ENCODE measurements at places on chromosomes 5 and 9.
A peak's percentile ranks its signal among the peaks of the same experiment; 100 is the strongest.

DNA sequence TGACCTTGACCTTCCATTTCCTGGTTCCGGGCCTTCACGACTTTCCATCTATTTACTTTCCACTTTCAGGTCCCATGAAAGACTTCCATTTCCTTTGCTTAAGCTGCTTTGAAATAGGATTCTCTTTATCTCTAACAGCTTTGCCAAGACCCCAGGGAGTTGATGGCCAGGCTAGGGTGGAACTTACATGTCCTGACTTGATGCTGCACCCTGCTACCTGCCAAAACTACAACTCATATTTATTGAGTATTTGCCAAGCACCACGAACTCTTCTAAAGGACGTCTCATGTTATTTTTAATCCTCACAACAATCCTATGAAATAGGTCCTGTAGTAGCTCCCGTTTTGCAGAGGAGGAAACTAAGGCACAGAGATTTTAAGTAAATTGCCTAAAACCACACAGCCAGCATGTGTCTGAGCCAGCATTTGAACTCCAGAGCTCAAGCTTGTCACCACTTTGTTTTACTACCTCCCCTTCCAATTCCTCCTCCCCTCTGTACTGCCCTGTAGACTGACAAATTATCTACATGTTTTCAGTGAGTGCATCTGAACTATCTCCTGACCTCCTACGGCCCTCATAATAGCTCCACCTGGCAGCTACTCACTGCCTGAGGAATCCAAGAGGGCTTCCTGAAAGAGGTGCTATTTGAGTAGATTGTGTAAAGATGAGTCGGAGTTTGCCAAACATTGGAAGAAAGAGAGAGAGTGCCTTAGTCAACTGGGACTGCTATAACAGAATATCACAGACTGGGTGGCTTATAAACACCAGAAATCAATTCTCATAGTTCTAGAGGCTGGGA is 38.4 kb upstream of the SMIM23 start:
- H3K4me1 ChIP-seq, result no peaks in the 10 kb centered on the region
- peaks cover 48% of the 10 kb centered on the region for H3K27me3 ChIP-seq
- DNase-seq, result no peak
- H3K4me3 ChIP-seq, result no peak overlapping the region

GRCh38 chr5:141780952-141781781 is 97.0 kb downstream of the PCDH1 start:
- peak overlapping the region; percentile 29 for H3K27ac ChIP-seq
- no peak for DNase-seq
- H3K4me1 ChIP-seq, result peaks cover 5% of the 10 kb centered on the region
- H3K36me3 ChIP-seq, result peaks cover 2% of the 10 kb centered on the region
- no peak overlapping the region for H3K4me3 ChIP-seq

GRCh38 chr9:125908966-125909365 is 161.8 kb downstream of the PBX3 start:
- H3K4me3 ChIP-seq, result no peak overlapping the region
- no peak for DNase-seq
- peaks cover 13% of the 10 kb centered on the region for H3K4me1 ChIP-seq
- no peaks in the 10 kb centered on the region for H3K27me3 ChIP-seq
- H3K36me3 ChIP-seq, result peaks cover 3% of the 10 kb centered on the region
- no peak overlapping the region for H3K27ac ChIP-seq

DNA sequence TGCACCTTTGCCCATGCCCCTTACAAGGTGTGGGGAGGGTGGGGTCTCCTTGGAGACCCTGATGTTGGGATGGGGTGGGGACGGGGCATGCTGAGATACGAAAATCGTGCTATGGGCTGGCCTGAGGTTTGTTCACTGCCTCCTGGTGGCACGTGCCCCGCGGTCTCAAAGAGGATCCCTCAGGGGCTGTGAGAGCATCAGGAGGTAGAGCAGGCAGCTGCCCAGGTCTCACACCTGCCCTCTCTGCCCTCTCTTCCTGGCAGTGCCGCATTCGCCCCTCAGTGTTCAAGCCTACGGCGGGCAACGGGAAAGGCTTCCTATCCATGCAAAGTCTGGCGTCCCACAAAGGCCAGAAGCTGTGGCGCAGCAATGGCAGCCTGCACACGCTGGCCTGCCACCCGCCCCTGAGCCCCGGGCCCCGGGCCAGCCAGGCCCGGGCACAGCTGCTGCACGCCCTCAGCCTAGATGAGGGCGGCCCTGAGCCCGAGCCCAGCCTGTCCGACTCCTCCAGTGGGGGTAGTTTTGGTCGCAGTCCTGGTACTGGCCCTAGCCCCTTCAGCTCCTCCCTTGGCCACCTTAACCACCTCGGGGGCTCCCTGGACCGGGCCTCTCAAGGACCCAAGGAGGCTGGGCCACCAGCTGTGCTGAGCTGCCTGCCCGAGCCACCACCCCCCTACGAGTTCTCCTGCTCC is 6.7 kb downstream of the N4BP3 start:
- no peak overlapping the region for H3K4me3 ChIP-seq
- no peaks in the 10 kb centered on the region for H3K36me3 ChIP-seq
- H3K4me1 ChIP-seq, result peaks cover 23% of the 10 kb centered on the region
- H3K27me3 ChIP-seq, result no peaks in the 10 kb centered on the region

DNA sequence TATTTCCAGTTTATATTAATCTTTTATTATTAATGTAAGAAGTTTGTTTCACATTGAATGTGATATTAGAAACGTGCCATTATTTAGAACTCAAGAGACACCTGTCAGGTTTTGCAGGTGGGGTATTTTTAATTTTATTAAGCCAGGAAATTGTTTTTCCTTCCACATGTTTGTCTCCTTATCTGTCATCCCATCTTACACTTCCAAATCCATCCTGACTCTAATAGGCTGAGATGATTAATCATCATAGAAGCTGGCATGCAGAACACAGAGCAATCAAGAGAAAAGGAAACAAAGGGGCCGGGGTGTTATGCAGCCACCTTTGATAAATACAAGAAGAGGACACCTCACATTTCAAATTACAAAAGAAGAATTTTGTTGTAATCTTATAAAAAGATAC is 506.5 kb downstream of the ISL1 start:
- H3K27ac ChIP-seq, result no peak overlapping the region
- DNase-seq, result no peak
- H3K4me1 ChIP-seq, result no peaks in the 10 kb centered on the region
- H3K27me3 ChIP-seq, result no peaks in the 10 kb centered on the region
- H3K4me3 ChIP-seq, result no peak overlapping the region

- DNase-seq, result no peak
- no peaks in the 10 kb centered on the region for H3K36me3 ChIP-seq
- H3K27ac ChIP-seq, result no peak overlapping the region
- H3K4me1 ChIP-seq, result no peaks in the 10 kb centered on the region
- peaks cover 15% of the 10 kb centered on the region for H3K27me3 ChIP-seq
These were observed 117.5 kb downstream of the ZNF608 start for GRCh38 chr5:124628721-124629596.

DNA sequence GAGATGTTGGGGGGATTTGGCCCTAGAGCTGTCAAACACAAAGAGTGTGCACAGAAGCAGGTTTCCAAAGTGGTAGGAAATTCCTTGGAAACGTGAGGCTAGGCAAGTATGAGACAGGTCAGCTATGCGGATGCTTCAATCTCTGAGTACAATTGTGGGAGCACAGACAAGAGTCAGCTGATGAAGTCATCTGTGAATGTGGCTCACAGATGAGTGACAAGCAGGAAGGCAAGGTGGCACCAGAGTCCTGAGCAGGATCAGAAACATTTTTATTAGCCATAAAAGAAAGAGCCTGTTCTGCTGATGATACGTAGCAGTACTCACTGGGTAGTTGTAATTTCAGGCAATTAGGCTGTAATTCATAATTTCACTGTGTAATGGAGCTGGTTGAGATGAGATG is 117.0 kb downstream of the DCP2 start:
- no peak overlapping the region for H3K4me3 ChIP-seq
- H3K36me3 ChIP-seq, result peaks cover 6% of the 10 kb centered on the region
- H3K4me1 ChIP-seq, result peaks cover 9% of the 10 kb centered on the region
- no peaks in the 10 kb centered on the region for H3K27me3 ChIP-seq
- H3K27ac ChIP-seq, result no peak overlapping the region

GRCh38 chr5:94901191-94901979 is 282.9 kb downstream of the SLF1 start:
- H3K36me3 ChIP-seq, result no peaks in the 10 kb centered on the region
- no peak for DNase-seq
- H3K4me3 ChIP-seq, result no peak overlapping the region
- peaks cover 21% of the 10 kb centered on the region for H3K27me3 ChIP-seq
- no peak overlapping the region for H3K27ac ChIP-seq
- no peaks in the 10 kb centered on the region for H3K4me1 ChIP-seq

DNA sequence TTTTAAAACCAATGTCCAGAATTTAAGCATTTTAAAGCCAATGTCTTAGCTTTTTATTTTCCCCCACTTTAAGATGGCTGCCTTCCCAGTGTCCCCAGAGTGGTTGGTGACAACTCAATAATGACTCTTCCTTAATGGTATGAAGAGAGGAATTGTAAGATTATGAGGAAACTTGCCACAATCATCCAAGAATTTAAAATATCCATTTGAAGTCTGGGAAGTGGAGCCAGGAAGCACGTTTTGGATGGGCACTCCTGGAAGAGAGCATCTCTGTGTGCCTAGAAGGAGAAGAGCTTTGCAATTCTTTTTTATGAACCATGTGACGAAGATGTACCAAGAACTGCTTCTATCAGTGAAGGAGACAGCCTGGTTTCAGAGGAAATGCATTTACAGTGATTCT is 11.3 kb upstream of the IGFBPL1 start:
- no peak overlapping the region for H3K27ac ChIP-seq
- peaks cover 23% of the 10 kb centered on the region for H3K27me3 ChIP-seq
- no peak for DNase-seq
- H3K4me1 ChIP-seq, result peaks cover 15% of the 10 kb centered on the region
- no peak overlapping the region for H3K4me3 ChIP-seq

DNA sequence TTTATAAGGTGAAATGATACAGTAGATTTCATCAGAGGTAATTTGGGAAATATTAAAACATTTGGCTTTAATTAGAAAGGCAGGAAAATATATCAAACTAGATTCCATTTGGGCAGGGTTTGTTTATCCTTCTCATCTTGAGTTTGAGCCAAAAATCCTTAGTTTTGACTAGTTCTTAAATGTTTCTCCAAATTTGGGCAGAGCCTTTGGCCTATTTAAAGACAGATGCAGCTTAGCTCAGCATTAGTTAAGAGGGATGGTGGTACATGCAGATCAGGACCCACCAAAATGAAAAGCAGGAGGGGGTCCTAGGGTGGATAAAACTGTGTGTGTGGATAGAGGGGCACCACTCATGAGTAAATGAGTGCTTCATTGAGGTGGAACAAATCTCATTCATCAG is 20.3 kb upstream of the ARRDC3 start:
- no peaks in the 10 kb centered on the region for H3K27me3 ChIP-seq
- peaks cover 2% of the 10 kb centered on the region for H3K36me3 ChIP-seq

GRCh38 chr5:159824188-159825161 is 91.8 kb upstream of the ADRA1B start:
- no peaks in the 10 kb centered on the region for H3K36me3 ChIP-seq
- no peak for DNase-seq
- peaks cover 21% of the 10 kb centered on the region for H3K27me3 ChIP-seq
- no peak overlapping the region for H3K4me3 ChIP-seq

DNA sequence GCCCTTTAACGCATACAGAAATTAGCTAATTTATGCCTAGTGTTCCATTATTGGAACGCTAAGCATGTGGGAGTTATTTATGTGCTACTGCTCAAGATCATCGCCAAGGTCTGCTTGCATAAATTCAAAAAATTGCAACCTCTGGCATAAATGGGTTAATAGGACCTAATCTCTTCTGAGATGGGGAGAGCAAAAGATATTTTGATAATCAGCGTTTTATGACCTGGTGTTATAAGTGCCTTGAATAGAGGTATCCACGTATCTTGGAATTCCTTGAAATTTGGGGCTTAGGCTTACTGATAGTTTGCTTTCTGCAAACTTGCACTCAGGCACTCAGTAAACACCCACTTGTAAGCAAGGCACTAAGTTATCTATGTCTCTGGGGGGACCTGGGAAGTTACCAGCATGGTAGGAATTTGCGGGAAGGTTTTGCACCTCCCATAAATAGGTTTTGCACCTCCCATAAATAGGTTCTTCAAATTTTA is 1.8 kb downstream of the SUB1 start:
- H3K36me3 ChIP-seq, result peaks cover 4% of the 10 kb centered on the region
- H3K27me3 ChIP-seq, result no peaks in the 10 kb centered on the region
- H3K4me1 ChIP-seq, result peaks cover 56% of the 10 kb centered on the region
- peak overlapping the region; percentile 99 for H3K4me3 ChIP-seq
- peak overlapping the region; percentile 97 for H3K27ac ChIP-seq
- no peak for DNase-seq

- peaks cover 3% of the 10 kb centered on the region for H3K36me3 ChIP-seq
- no peak overlapping the region for H3K27ac ChIP-seq
- no peaks in the 10 kb centered on the region for H3K4me1 ChIP-seq
- DNase-seq, result no peak
- no peaks in the 10 kb centered on the region for H3K27me3 ChIP-seq
- no peak overlapping the region for H3K4me3 ChIP-seq
These were observed 2.5 kb downstream of the PTPDC1 start for GRCh38 chr9:94086486-94087345.

DNA sequence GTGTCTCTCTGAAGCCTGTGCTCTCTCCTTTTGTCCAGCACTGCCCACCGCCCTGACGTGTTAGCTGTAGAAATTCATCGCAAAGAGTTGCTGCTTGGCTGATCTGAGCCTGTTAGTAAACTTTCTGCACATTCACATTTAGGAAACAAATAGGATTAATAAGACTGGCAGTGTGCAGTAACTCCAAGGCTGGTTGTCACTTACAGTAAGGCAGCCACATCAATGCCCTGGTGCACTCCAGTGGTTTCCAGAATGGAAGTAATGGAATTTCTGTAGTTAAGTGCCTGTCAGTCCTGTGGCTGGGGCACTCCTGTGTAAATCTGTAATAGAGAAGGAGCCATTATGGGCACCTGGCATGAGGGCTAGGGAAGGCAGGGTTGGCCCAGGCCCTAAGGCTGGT is 70.6 kb downstream of the DOCK2 start:
- peak overlapping the region; percentile 15 for H3K4me3 ChIP-seq
- no peak for DNase-seq
- peaks cover 21% of the 10 kb centered on the region for H3K36me3 ChIP-seq
- H3K27me3 ChIP-seq, result no peaks in the 10 kb centered on the region
- H3K27ac ChIP-seq, result no peak overlapping the region

- H3K27ac ChIP-seq, result no peak overlapping the region
- H3K4me1 ChIP-seq, result peaks cover 4% of the 10 kb centered on the region
- H3K36me3 ChIP-seq, result peaks cover 4% of the 10 kb centered on the region
- H3K27me3 ChIP-seq, result peaks cover 62% of the 10 kb centered on the region
- no peak for DNase-seq
These were observed 148.4 kb downstream of the HSPA4 start for GRCh38 chr5:133200256-133200655.

DNA sequence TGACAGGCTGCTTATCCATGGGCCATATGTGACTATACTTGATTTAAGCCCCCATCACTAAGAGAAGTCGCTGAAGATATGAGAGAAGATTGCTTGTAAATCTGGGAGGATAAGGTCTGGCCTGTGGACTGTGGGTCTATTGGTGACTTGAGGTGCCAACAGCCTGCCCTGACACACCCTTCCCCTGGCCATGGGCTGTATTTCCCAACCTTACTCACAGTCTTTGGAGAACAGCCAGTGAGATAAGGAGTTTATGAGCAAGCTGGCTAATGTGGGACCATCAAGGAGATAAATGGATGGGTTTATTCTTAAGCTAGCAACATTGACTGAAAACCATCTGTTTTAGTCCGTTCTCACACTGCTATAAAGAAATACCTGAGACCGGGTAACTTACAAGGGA is 231.3 kb downstream of the ZSWIM6 start:
- H3K36me3 ChIP-seq, result no peaks in the 10 kb centered on the region
- peaks cover 2% of the 10 kb centered on the region for H3K4me1 ChIP-seq
- H3K4me3 ChIP-seq, result no peak overlapping the region
- no peak overlapping the region for H3K27ac ChIP-seq
